Nephron progenitor cell (in vitro differentiated cells): ENCODE measurements at places on chromosomes 16 and 17.

DNA sequence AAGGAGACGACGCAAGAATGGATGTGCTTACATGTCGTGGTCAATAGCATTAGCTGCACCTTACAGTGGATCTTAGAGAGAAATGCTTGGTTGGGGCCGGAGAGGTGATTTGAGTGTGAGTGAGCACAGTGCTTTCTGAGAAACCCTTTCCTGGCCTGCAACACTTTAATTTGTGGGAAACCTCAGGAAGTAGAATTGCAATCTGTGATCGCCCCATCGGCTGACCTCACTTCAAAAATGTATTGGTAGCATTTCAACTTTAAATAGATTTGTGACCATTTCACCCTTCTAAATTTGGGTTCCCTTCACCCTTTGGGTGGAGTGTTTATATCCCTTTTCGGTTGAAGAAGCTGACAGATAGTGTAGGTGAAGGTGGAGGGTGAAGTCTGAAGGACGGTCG is 13.2 kb downstream of the PRKCB start:
- DNase-seq, result no peak

DNA sequence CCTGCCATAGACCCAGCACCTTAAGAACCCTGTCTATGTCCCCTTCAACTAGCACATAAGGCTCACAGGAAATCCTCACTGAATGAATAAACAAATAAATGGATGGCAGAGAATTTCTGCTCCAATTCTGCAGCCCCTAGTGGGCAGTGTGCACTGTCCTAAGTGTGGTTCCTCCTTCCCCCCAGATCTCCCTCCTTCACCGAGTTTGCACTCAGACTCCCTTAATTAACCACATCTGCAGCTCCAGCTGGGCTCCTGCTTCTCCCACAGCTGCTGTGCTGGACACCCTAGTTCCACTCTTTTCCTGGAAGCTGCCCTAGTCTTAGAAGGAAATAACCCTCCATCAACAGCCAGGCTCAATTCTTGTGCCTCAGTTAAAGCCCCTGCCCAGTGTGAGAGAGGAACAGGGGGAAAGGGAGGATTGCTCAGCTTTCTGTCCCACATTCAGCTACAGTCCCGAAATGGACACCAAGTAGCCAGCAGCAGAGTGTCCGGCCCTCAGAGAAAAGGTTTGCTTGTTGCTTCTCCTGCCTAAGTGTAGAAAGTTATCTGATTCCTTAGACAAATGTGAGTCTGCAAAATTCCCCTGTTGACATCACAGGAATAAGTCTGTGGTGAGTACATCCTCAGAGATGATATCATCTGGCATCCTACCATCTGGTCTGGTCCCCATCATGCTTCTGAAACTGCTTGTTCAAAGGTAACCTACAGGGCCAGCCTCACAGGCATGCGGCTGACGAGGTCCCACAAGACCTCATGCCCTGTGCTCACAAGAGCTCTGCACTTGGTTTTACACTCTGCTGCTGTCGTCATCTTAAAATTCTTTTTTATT is 12.3 kb downstream of the LRRC3C start:
- DNase-seq, result no peak

- DNase-seq, result no peak
Observed at GRCh38 chr17:38727736-38728135, 2.4 kb upstream of the CISD3 start.

DNA sequence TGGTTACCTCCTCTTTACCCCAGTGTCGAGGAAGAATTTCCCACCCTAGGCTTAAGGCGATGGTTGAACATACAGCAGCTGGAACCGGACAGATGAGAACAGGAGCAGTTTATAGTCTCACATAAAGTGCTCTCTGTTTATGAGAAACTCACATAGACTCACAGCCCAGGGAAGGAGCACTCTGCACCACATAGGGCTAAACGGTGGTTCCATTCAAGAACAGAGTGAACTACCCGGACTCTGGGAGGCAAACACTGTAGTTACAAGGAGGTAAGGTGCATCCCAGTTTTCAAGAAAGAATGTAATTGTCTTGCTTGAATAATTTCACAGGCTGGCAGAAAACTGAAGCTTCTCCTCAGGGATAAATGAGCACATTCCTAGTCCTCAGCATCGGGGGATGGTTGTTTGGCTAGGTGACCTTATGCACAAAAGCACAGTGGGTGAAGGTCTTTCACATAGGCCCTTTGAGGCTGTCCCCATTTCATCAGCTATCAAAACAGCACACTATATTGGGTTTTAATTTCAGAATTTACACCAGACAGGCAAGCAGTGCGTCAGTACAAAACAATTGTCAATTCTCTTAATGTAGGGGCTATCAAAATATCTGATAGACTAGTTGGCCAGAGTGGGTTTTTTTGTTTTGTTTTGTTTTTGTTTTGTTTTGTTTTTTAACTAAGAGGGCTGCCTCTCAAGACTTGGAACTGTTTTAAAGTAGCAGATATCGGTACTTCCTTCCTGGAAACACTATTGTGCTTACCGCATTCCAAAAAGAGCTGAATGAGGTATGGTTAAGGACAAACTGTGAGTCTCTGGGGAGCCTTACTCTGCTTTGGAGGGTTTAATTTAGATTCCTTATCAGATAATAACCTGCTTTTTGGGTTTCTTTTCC is 918.1 kb upstream of the CDH8 start:
- no peak for DNase-seq

DNA sequence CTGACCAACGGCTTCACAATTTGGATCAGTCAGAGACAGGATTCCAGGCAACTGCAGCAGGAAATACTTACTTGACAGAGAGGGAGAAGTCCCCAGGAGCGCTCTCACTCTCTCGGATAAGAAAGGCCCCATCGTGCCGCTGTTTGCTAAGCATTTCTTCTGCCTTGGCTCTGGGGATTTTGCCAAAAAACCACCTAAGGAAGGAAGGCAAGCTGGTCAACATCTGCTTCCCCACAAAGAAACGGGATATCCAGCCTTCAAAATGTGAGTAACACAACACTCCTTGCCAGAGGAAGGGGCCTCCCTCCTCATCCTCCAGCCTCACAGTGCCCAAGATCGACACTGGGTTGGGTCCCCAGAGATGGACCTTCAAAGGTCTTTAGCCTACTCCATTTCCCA is 36.6 kb upstream of the SLC25A19 start:
- no peak for DNase-seq

DNA sequence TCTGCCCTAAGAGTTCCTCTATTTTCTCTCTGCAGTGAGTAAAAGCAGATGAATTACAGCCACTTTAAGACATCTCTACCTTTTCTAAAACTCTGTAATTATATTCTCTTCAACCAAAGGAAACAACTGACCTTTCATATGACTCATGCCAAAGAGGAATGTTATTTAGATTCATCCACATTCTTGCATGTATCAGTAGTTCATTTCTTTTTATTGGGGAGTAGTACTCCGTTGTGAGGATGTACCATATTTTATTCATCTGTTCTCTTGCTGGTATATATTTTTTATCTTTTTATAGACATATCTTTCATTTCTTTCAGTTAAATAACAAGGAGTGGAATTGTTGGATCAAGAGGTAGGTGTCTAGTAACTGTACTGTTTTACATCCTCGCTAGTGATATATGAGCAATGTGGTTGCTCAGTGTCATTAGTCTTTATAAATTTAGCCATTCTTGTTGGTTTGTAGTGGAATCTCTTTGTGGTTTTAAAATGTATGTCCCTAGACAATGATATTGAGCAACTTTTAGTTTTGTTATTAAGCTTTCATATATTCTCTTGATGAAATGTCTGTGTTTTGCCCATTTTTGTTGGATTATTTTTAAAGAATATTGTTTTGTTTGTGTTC is 7.8 kb upstream of the MYH8 start:
- DNase-seq, result no peak

DNA sequence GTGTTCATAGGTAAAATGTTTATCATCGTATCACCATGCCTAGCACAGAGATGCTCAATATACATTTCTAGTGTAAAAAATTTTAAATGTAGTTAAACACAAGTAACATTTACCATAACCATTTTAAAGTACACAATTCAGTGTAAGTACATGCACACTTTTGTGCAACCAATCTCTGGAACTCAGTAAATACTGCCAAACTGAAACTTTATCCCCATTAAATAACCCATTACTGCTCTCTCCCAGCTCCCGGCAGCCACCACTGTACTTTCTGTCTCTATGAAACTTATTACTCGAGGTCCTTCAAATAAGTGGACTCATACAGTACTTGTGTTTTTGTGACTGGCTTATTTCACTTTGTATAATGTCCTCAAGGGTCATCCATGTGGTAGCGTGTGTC is 29.0 kb downstream of the RMI2 start:
- no peak for DNase-seq

GRCh38 chr16:87832741-87833502 is 36.4 kb downstream of the SLC7A5 start:
- no peak for DNase-seq

GRCh38 chr16:67390816-67391423 is 2.4 kb downstream of the TPPP3 start:
- no peak for DNase-seq

DNA sequence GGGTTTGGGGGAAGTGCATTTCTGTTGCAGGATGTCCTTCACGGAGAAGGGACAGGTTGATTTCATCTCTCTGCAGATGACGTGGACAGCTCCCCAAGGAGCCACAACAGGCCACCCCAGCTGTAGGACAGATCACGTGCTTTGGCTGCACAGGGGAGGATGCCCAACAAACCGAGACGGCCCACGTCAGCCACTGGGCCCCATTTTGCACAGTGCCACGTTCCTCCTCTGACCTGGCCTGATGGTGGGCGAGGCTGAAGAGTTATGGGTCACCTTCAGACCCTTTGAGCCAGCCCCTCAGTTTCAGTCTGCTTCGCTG is 9.0 kb upstream of the RHBDL3 start:
- no peak for DNase-seq

DNA sequence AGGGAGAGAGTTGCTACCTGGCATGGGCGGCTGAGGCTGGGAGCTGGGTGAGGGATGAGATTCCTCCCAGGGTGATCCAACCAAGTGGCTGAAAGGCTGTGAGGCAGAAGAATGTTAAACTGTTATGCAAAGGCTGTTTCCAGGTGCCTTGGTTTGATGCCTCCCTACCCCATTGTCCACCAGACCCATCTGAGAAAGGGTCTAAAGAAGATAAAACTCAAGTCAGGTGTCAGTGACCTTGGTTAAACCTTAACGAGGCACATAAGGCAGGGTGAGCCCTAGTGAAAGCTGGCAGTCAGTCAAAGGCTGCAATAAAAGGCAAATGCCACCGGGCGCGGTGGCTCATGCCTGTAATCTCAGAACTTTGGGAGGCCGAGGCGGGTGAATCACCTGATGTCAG is 23.8 kb downstream of the LDHD start:
- DNase-seq, result no peak

- no peak for DNase-seq
Observed at GRCh38 chr16:81421536-81421935, 23.1 kb upstream of the CMIP start.

GRCh38 chr16:61834082-61834481 is 202.2 kb downstream of the CDH8 start:
- no peak for DNase-seq

DNA sequence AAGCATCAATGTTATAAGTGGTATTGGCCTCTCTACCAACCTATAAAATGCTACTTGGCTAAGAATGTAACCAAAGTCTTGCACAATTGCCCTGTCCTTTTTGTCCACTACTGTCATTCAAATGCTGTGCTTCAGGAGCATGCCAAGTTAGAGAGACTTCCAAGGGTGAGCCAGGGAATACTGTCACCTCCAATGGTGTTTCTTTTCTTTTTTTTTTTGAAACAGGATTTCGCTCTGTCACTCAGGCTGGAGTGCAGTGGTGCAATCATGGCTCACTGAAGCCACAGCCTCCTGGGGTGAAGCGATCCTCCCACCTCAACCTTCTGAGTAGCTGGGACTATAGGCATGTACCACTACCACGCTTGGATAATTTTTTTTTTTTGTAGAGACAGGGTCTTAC is 43.7 kb upstream of the ERN1 start:
- DNase-seq, result no peak

- no peak for DNase-seq
Observed at GRCh38 chr17:44078412-44078811, 7.9 kb downstream of the G6PC3 start.

GRCh38 chr16:8874388-8874787 is 5.6 kb upstream of the CARHSP1 start:
- DNase-seq, result no peak

DNA sequence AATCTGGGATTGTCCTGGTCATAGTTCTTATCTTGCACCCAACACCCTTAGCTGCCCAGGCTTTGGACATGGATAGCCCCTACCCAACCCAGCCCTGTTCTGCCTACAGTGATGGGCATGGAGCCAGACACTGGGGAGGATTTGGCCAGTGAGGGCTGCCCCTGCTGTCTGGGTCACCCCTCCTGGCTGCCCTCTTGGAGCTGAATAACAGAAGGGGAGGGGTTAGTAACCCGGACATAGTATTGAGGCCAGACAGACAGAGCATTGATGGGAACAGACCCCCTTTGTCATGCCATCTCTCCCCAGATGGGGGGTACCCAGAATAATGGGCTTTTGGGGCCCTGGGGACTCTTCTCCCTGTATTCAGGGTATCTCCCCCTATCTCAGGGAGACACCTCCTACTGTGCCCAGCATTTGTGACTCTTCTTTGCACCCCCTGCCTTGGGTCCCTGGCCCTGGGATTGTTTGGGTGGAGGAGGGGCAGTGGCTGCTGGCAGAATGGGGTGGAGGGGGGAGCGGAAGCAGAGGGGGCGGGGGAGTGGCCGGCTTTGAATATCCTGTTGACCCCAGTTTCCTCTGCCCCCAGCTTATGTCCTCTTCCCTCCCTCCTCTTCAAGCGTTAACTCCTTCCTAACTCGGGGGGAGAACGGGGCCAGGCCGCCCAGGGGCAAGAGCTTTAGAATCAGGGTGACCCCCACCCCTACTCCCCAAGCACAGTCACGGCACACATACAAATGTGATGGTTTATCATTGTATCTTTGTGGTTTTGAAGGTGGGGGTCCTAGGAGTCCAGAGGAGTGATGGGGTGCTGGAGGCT is 17.0 kb downstream of the GJD3 start:
- no peak for DNase-seq

DNA sequence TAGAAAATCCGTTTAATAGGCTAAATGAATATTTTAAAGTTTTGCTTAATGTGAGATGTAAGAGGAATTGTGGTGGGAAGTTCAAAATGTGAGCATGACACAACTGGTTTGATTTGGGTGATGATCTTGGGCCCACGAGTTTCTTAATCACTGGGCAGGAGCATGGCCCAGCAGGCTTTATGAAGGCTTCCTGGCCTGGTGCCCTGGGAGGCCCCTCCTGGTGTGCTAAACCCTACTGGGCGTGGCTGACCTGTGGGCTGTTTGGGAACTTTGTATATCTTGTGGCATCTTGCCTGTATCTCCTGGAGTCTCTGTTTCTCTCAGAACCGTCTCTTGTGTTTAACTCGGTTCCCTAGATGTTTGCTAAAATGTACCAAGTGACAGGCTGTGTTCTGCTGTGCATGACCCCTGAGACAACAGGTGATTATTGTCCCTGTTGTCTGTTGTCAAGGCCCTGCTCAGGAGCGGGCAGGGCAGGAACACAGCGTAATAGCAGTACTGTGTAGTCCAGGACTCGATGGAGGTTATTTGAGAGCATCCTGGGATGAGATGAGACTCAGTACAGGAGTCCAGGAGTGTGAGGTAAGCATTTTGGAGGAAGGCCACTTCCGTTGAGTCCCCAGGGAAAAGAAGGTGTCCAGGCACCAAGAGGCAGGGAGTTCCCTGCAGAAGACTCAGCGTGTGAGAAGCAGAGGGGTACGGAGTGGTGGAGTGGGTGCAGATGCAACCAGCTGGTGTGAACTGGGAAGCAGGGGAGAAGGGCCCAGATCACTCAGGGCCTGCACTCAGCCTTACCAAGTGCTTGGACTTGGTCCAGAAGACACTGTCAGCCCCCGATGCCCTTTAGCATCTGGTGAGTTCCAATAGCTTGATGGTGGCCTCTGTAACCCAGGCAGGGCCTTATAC is 48.5 kb downstream of the B9D1 start:
- DNase-seq, result no peak

- DNase-seq, result no peak
Observed at GRCh38 chr16:84851192-84852127, 31.7 kb downstream of the CRISPLD2 start.
